Breast epithelium (tissue), 4 donors: ENCODE measurements at places on chromosomes 1 and 21.

GRCh38 chr1:184433956-184434502, 47.2 kb downstream of the C1orf21 start:
- DNase-seq, result no peak

DNA sequence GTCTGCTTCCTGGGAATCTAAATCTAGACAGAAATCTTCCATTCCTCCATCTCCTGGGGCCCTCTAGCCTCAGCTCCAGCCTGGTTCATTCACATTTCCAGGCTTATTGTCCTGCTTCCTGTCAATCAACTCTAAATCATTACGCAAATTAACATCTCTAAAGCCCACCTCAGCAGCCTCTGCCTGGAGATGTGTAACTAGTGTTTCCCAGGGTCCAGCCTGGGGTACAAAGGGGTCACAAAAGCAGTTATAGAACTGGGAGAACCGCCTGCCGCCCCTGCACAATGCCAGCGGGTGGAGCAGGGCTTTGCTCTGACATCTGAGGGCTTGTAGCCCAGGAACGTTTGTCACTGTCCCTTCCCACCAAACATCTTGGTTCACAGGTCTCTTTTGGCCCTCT, 373.5 kb downstream of the RRAGC start:
- no peak for DNase-seq

GRCh38 chr1:231683439-231684165, 57.0 kb downstream of the DISC1 start:
- DNase-seq, result no peak

- DNase-seq, result no peak
Observed at GRCh38 chr1:171152549-171152948, 32.6 kb upstream of the FMO2 start.

DNA sequence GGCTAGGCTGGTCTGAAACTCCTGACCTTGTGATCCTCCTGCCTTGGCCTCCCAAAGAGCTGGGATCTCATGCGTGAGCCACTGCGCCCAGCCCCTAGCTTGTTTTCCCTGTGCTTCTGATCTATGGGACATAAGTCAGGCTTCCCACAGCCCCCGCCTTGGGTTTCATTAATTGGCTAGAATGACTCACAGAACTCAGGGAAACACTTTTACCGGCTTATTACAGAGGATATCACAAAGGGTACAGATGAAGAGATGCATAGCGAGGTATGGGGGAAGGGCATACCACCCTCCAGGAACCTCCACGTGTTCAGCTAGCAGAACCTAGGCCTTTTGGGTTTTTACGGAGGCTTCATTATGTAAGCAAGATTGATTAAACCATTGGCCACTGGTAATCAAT, 1.5 kb upstream of the MAP1LC3C start:
- no peak for DNase-seq

DNA sequence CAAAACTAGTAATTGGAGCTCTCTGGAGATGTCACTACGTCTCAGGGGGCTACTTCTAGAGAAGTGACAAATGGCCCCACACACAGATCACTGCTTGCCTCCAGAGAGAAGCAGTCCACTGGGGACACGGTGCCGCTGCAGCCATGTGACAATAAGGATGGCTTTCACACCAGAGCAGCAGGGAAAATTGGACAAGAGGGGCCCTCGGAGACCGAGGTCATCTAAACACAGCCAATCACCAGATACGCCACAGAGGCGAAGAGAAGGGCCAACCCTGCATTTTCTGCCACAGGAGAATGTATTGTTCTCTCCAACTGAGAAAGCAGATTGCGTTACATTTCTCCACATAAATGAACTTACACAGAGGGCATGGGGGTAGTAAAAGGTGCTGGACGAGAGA, 51.2 kb upstream of the TIAM1 start:
- no peak for DNase-seq

- no peak for DNase-seq
Observed at GRCh38 chr1:242712248-242712647, 187.8 kb upstream of the PLD5 start.

GRCh38 chr1:90012300-90012699, 17.4 kb downstream of the ZNF326 start:
- DNase-seq, result no peak

DNA sequence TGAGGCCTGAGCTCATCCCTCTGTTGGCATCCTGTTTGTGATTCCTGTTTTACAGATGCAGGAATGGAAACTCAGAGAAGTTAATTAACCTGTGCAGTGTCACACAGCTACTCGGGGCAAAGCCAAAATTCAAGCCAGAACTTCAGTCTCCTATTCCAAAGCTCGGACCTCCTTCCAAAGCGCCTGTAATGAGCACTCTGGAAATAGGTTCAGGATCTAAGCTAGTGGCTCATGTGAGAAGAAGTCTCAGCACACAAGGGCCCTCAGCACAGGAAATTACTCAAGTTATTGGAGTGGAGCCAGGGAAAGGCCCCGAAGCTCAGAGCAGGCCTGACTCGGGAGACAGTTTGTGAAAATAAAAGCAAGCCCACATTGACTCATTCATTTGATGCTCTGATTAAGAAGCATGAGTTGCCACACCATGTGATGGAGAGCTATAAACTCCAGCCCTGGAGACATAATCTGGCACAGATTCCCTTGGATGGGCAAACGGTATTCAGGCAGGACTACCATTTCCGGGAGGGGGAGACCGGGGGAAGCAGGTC, 50.6 kb upstream of the LYST start:
- DNase-seq, result peak; percentile 69

DNA sequence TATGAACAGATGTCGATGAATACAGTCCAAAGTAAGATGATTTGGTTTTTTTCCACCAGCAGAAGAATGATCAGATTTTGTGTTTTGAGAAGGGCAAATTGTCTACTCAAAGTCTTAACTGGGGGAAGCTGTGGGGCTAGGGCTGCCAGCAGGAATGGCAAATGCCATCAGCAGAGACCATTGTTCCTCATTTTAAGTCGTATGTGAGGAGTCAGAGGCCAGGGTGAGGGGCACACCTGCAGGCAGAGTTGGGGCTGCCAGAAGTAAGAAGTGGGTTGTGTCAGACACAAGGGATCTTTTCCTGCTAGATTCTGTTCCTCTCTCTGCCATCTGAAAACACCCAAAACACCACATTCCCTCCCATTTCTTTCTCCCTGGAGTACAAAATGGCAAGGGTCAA, 8.7 kb downstream of the PARK7 start:
- DNase-seq, result no peak
